ENCODE measurements at places on chromosomes 4 and X.

DNA sequence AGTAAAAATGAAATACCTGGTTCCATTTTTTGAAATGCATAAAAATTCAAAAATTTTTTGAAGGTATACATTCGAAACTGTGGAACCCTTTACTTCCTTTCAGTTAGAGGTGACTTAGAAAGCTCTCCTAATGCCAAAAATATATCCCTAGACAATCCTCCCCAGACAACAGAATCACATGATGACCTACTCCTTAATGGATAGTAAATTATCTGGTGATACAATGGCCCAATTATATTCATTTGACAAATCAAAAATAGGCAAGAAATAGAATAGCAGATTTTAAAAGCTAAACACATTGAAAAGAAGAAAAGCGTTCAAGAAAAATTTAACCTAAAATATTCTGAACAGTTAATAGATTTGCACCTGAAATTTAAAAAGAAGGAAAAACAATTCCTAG, 3.5 kb upstream of the UGT2A2 start:
- DNase-seq, result no peak

GRCh38 chrX:147565237-147565636, 346.5 kb upstream of the FMR1 start:
- no peak for DNase-seq

GRCh38 chr4:174464949-174465348, 57.3 kb downstream of the HPGD start:
- DNase-seq, result no peak

DNA sequence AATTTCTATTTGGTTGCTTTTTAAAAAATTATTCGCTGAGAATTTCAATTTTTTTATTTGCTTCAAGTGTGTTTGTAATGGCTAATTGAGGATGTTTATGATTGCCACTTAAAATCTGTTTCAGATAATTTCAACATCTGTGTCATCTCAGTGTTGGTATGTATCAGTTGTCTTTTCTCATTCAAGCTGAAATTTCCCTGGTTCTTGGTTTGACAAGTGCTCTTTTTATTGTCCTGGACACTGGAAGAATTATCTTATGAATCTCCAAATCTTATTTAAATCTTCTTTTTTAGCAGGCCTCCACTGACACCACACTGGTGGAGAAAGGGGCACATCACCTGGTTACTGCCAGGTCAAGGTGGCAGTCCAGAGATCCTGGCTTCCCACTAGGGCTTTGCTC, 21.5 kb downstream of the CHST7 start:
- DNase-seq, result no peak

GRCh38 chr4:1008840-1009541, 2.4 kb upstream of the FGFRL1 start:
- no peak for DNase-seq
